ENCODE measurements at places on chromosomes 2 and 18.

- no peak for DNase-seq
These were observed 30.6 kb downstream of the GFPT1 start for GRCh38 chr2:69356471-69356870.

GRCh38 chr2:54528311-54528955, 72.3 kb downstream of the SPTBN1 start:
- DNase-seq: no peak

DNA sequence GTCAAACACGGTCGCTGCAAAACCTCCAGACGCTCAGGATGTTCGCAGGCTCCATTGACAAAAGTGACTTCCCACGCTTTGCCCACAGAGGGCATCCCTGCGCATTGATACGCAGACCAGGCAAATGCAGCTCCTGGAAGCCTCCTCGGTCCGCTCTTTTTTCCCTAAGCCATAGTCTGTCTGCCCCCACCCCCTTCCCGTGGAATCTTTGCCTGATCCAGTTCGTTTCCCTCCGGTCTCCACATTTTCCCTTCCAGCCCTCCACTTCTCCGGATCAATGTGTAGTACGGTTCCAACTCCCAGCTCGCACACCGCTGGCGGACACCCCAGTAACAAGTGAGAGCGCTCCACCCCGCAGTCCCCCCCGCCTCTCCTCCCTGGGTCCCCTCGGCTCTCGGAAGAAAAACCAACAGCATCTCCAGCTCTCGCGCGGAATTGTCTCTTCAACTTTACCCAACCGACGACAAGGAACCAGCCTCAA, at the start of gene DCC:
Gene DCC (plus strand): TSS at position 307 of the 481 bp plus-strand sequence. CDS start 591 bp downstream, outside the sequence.
- no peak for DNase-seq

- DNase-seq: no peak
These were observed 81.7 kb downstream of the FAM161A start for GRCh38 chr2:61771904-61772845.

DNA sequence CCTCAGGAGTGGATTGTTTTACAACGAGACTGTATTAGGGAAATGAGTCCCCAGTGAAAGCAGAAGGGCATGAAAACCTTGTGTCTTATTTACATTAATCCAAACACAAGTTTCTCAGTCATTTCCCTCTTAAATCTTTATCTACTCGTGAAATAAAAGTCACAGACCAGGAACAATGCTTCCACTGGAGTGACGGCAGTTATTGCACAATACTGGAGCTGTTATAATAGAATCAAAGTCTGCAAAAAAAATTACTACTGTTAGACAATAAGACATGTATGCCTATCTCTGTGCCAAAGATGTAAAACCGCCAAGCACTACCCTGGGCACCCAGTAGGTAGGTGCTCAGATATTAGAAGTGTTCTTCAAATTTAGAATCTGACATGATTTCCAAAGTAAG, 375.5 kb downstream of the ZNF521 start:
- no peak for DNase-seq

DNA sequence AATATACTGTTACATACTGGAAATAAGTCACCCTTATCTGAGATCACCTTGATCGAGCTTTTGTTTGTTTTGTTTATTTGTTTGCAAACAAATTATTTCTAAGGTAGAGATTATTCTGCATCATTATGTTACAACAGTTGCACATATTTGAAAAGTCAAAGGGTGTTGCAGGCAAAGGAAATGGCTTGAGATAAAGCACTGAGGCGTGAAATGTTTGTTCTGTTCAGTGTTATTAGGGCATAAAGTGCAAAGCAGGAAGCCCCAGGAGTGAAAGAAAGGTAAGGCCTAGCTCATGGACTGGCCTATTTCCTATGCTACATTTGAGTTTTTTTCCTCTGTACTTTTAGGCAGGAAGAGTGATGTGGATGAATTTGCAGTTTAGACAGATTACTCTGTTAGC, 1815.6 kb upstream of the LRRTM1 start:
- no peak for DNase-seq

- DNase-seq: no peak
These were observed 46.2 kb upstream of the SMAD7 start for GRCh38 chr18:48996901-48997463.

GRCh38 chr2:69682525-69682924, 39.0 kb upstream of the AAK1 start:
- no peak for DNase-seq

- DNase-seq: peak; percentile 67
These were observed 22.0 kb downstream of the RELCH start for GRCh38 chr18:62209046-62209445.

- no peak for DNase-seq
These were observed 32.9 kb downstream of the CYP27C1 start for GRCh38 chr2:127187081-127187775.

DNA sequence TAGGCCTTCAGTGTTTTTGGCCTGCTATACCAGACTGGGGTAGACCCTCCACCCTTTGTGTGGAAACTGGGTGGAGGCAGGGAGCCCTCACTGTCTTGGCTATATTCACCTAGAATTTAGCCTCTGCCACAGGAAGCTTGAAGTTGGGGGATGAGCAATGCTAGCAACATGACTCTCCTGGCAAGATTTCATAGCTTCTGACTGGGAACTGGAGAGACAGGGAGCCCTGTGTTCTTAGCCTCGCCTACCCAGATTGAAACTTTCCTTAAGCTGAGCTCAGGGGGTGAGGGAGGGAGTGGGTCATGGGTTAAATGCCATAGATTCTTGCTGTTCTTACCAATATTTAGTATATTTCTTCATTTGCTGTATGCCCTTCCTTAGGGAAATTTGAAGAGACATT, 46.8 kb upstream of the FAM98A start:
- DNase-seq: no peak

- no peak for DNase-seq
These were observed 88.5 kb upstream of the GLS start for GRCh38 chr2:190791976-190792575.

GRCh38 chr18:44954257-44954656, 273.6 kb downstream of the SETBP1 start:
- no peak for DNase-seq

DNA sequence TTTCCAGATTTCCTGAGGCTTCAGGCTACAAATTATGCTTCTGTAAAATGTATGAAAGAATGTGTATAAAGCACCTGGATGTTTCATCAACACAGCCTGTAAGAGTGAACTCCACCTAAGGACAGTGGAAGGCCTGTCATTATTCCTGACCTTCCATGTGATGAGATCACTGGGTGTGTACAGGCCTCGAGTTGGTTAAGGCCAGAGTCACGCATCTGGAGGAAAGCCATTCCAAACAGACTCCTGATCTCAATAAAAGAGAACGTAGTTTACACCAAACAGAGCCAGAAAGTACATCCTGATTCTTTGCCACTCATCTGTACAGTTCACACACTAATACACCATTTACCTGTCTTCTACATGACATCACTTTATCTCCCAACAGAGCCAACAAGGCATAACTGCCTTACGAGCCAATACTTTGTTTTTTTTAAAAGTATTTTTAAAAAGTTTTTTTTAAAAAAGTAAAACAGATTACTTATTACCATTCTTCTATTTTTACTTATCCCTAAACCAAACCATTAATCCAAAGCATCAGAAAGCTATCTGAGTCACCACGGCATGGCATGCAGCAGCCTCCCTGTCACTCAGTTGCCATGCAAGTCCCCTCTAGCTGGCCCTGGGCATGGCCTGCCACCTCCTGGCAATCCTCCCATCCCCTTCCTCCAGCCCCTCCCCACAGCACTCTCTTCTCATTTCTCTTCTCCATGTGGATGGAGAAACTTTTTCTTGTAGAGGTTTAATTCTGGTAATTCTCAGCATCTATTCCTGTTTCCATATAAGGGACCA, 78.8 kb upstream of the TFCP2L1 start:
- no peak for DNase-seq

GRCh38 chr2:3488855-3489763, 30.2 kb downstream of the ADI1 start:
- DNase-seq: no peak

GRCh38 chr2:8006181-8006580, 675.7 kb upstream of the ID2 start:
- no peak for DNase-seq

- DNase-seq: no peak
These were observed 28.1 kb upstream of the MYCN start for GRCh38 chr2:15912203-15912602.

DNA sequence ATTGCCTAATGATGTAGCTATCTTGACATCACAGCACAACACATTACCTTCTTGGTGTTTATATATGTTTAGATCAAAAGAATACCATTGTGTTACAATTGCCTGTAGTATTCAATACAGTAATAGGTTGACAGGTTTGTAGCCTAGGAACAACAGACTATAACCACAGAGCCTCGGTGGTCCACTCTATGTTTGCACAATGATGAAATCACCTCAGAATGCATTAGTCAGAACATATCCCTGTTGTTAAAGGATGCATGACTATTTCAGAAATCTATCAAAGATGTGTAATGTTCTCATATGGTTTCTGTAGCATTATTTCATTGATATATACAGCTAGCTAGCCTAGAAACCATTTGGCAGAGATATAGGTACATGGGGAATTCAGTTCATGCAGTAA, 8.9 kb downstream of the METTL5 start:
- no peak for DNase-seq

DNA sequence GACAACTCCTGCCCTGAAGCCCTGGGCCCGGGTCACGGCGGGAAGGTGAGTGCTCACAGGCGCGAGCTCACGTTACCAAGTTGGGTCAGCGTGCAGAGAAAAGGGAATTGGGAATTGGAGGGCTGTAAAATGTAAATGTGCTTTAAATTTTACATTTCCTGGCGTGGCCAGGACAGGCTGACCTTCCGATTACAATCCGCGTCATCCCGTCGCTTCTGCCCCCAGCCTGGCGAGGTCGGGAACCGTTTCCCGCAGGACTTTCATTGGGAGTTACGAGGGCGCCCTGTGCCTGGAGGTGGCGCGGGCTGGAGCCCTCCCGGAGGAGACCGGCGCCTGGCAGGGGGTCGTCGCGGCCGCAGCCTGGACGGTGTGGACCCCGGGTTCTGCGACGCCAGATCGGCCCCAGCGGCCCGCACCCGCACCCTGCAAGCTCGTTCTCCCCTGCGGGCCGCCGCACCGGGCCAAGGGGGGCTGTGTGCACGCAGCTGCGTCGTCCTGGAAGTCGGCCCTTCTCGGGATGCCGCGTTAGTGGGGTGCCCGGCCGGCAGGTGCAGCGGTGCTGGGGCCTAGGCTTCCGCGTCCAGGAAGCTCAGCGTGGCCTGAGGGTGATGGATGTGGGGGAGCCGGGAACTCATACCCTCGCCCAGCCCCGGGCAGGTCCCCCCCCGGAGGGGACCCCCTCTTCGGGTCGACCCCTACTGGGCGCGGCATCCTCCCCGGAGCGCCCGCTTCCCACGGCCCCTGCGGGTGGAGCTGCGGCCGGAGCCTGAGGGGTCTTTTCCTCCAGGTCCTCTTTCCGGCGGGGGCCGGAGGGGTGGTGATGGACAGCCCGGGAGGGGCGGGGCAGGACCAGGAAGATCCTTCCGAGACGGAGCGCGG, 63.9 kb downstream of the LRRFIP1 start:
- DNase-seq: no peak

DNA sequence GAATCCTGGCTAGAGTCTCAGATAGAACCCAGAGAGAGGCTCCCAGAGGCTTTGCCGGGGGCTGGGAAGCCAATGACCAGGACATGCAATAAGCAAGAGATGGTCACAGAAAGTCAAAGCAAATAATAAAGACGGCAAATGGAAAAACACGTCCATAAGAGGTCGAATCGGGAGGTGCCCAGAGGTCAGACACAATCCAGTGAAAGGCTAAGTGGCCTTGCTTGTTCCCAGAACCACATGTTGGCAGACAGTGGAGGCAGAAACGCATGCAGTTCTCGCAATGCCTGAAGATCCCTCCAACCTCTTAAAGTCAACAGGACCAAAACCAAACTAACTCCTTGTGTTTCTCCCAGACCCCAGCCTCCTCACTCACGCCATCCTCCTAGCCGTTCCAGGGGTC, 3.0 kb downstream of the CYB5A start:
- DNase-seq: no peak

DNA sequence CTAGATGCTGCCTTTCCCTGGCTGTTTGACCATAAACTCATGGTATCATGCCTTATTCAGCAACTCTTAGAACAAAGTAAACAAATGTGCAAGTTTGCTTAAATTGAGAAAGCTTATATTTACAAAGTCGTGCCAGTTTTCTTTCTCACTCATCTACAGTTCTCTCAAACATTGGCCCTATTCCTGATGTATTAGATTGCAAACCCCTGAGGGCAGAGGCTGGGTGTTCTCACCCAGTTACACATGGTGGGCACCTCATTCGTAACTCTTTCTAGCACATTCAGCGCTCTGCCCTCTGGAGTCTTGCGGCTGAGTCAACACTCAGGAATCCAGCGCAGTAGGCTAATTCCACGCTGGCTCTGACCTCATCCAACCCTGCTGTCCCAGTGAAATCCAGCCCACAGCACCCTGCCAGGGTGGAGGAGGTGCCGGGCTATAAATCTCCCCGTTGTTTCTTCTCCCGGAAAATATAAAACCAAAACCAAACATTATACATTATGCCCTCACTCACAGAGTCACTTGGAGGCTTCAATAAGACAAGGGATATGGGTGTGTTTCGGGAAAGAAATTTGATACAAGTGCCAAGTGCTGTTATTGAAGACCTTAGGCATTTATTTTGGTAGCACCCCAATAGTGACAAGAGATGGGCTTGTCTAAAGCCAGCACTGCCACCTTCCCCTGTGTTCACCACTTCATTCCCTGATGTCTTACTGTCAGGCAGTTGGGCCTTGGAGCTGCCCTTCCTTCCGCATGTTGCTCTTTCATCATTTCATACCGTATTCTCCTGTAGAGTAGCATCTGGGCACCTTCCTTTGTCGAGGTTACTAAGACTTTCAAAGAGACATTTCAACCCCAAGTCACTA, 287.4 kb downstream of the PRKCE start:
- no peak for DNase-seq

DNA sequence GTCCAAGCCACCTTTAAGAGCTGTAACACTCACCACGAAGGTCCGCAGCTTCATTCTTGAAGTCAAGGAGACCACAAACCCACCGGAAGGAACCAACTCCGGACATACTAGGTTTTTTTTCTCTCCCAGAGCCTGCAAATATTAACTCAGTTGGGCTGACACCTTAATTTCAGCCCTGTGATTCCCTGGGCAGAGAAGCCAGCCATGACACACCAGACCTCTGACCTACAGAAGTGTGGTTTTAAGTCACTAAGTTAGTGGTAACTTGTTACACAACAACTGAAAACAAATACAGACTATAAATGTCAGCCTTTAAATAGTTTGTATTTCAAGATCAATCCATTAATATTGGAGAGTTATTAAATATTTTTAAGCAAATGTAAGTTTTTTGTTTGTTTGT, 855.1 kb downstream of the TMEM182 start:
- DNase-seq: no peak

- DNase-seq: peak; percentile 84
These were observed 568.4 kb downstream of the TNS1 start for GRCh38 chr2:217434180-217434975.

- no peak for DNase-seq
These were observed 508.8 kb downstream of the ZEB2 start for GRCh38 chr2:144011098-144011497.

DNA sequence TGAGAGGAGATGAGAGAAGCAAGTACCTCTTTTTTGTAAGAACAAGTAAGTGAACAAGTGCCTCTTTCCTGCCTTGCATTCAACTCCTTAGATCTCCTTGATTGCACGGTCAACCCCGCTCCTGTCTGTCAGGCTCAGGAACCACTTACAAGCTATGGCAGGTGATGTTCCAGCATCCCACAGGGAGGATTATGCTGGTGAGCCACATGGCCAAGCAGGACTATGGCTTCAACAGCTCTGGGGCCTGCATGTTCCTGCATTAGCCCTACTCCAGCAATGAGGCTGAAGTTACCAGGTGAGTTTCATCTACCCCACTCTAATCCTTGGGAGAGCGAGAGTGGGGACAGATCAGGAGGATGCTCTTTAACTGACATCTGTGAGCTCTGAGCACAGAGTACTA, 29.5 kb downstream of the TTC32 start:
- DNase-seq: no peak
